Mucosa of descending colon (tissue), 3 donors: ENCODE measurements at places on chromosomes 7 and 10. TPM values are rescaled to one million over a fixed set of nuclear protein-coding genes. Genes with fewer than 3 reads are reported as not detected.

DNA sequence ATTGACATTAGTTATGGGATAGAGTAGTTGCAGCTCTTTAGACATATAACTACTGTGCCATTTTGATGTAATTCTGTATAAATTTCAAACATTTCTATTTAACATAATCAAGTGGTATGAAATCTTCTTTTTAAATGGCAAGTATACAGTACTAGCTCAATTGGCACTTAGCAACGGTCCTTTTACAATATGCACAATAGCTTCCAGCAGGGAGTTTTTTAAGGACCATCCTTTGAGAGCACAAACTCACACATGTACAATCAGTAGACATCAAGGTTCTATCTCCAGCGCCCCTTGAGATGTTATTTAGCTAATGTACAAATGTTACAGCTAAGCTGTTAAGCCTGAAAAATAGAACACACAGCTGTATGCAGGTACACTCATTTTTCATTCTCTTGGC is 480.7 kb downstream of the TFEC start:
- no peak for DNase-seq

DNA sequence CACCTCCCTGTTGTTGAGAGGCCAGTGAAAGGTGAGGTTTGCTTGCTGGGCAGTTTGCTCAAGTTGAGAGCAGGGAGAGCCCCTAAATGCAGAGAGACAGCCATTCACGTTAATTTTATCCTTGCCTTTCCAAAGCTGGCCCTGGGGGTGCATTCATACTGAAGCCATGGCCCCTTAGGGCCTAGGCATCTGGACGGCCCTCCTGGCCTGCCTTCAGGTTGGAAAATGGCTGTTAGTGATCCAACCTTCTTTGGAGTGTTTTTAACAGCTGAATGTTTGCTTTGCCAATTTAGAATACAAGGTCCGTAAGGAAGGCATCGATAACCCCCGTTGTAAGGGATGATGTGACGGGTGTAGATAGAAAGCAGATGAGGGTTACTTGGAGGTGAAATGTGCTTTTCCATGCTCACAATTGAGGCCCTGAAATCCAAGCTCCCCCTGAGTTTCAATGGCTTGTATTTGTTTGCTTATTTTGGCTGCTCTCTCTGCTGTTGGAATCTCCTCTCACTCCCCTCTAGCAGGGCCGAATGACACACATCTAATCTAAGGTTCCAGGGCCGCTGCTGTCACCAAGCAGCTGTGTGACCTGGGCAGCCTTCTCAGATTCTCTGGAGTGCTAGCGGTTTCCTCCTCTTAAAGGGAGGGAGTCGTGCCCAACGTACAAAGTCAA is 171.6 kb upstream of the MKI67 start:
- DNase-seq: no peak

DNA sequence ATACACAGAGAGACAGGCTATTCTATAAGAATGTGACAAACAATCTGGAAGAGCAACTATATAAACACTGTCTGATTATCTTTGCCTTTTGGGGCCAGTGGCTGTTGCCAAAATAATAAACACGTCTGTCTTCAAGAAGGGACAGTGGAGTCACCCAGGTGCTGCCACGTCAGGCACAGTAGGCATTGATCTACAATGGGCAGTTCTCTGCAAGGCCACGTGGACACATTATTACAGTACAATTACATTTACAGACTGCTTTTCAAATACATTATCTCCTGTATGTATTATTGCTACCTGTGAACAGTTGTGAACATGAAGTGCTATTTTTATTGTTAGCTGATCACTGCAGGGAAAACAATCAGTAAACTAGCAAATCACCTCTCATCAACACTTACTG is 14.0 kb downstream of the DNMBP start:
- DNase-seq: no peak

- DNase-seq: no peak
Observed at GRCh38 chr7:28346256-28346655, 66.1 kb upstream of the CREB5 start.

GRCh38 chr7:5083311-5083711 is 37.7 kb downstream of the RBAK start:
- DNase-seq: no peak

- no peak for DNase-seq
Observed at GRCh38 chr7:47653550-47654411, 71.9 kb upstream of the TNS3 start.

GRCh38 chr10:74488907-74489306 is 337.5 kb upstream of the KAT6B start:
- DNase-seq: no peak

- DNase-seq: peak; percentile 71
Observed at GRCh38 chr7:47571331-47572093, 10.4 kb downstream of the TNS3 start.

DNA sequence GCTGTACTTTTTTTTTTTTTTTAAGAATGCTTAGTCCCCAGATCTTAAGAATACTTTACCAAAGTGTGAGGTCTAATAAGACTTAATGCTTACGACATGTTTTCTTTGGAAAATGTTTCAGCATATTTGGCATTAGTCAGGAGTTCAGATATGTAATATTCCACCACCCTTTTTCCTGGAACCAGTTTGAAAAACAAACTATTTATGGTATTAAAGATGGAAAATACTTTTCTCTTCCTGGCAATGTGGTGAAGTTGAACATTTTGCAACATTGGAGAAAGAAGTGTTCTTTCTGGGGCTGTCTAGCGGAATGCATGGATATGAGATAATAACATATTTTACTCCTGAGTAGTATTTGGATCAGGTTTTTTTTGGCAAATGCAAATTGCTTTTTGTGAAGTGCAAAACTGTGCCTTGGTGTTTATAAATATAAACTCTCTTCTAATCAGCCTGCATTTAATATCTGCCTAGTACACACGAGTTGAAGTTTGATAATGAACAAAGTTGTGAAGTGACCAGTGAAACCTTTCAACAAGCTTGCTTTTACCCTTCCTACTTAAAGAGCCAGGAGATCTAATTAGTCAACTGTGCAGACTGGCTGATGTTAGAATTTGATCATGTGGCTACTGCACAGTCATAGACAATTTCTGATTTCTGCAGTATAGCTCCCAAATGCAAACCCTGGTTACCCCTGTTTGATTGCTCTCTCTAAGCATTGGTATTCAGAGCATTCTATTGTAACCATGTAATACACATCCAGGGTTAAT is 20.9 kb downstream of the MAP3K8 start:
- DNase-seq: no peak

- DNase-seq: no peak
Observed at GRCh38 chr10:63534723-63535122, 13.5 kb downstream of the REEP3 start.

GRCh38 chr10:133161486-133162109 is 1.6 kb downstream of the KNDC1 start:
- no peak for DNase-seq

CALY gene
- total RNA-seq: 1.1 TPM

FAM237B gene
- total RNA-seq: not detected

CAMK2B gene
- 0.87 TPM for total RNA-seq

SAMD9L gene
- 16.9 TPM for total RNA-seq
